ENCODE measurements at places on chromosomes 2 and 18. TPM values are rescaled to one million over a fixed set of nuclear protein-coding genes. Genes with fewer than 3 reads are reported as not detected.

Gene M1AP
- not detected for total RNA-seq

Gene TMEM169
- 0.18 TPM for total RNA-seq

Gene ASXL3
- not detected for total RNA-seq

Gene EML6
- total RNA-seq, result 1.0 TPM

Gene NTSR2
- not detected for total RNA-seq

Gene SERPINB12
- not detected for total RNA-seq

Gene YWHAQ
- total RNA-seq, result 716 TPM

Gene PTPN4
- total RNA-seq, result 16.8 TPM

Gene FER1L5
- not detected for total RNA-seq

Gene AFF3
- 0.06 TPM for total RNA-seq

Gene FBXO36
- total RNA-seq, result 1.4 TPM
